ENCODE measurements at places on chromosomes 4 and X.

- no peak for DNase-seq
Observed at GRCh38 chr4:926538-926937, 5.6 kb downstream of the GAK start.

GRCh38 chr4:30828264-30828926 lies 108.2 kb downstream of the PCDH7 start:
- no peak for DNase-seq

DNA sequence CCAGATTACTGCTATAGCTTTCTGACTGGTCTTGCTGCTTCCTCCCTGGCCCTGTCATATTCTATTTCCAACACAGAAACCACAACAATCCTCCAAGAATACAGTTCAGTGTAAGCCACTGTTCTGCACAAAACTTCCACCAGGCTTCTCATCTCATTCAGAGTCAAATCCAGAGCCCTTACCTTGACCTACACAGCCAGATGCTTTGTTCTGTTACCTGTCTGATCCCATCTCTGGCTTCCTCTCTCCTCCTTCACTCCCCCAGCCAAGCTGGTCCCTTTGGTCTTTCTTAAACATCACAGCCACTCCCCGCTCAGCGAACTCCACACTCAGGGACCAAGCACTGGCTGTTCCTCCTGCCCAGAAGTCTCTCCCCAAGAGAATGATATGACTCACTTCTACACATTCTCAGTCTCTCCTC lies 84.8 kb upstream of the BMP2K start:
- peak; percentile 65 for DNase-seq

GRCh38 chrX:152876931-152877840 lies 20.7 kb upstream of the ZNF185 start:
- DNase-seq = no peak

DNA sequence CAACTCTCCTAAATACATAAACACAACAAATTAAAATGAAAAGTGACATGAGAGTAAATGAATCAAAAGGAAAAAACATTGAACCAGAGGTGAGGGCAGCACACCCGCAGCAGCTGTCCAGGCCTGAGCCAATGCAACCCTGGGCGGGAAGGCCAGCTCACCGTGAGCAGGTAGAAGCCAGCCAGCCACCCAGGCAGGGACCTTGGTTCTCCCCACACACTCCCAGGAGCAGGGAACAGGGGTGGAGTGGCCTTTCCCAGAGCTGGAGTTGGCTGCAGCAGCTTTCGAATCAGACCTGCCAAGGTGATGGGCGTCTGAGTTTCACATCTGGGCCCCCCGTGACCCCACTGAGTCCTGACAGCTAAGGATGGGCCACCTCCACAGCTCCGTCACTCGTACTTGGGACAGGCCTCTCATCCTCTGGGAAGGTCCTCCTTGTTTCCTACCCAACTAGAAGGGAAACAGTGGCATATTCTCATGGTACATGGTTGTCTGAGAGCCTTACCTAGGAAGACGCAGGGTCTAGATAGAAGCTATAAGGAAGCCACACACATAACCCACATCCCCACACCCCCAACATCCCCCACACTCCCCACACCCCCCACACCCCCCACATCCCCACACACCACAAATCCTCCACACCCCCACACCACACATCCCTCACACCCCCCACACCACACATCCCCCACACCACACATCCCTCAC lies 172.2 kb downstream of the DCLK2 start:
- DNase-seq = no peak

- no peak for DNase-seq
Observed at GRCh38 chr4:122334828-122335227, 44.0 kb upstream of the ADAD1 start.

GRCh38 chrX:149643496-149643895 lies 11.9 kb upstream of the TMEM185A start:
- no peak for DNase-seq

- DNase-seq = no peak
Observed at GRCh38 chrX:119688911-119689321, 4.1 kb downstream of the SEPTIN6 start.

DNA sequence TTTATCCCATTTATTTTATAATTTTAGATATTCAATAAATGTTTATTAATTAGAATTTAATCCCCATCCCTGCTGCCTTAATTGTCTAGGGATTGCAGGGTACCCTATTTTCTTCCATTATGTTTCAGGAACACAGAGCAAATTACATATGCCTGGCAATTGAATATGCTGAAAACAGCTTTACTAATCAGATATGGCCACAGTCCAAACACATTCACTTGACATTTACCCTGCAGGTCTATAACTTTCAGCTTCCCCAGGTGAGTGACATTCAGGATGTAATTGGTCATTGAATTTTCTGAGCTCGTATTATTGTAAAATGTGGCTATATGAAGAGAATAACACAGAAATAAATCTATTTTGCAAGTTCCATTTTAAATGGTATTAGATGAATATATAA lies 218.7 kb upstream of the NDST4 start:
- no peak for DNase-seq

DNA sequence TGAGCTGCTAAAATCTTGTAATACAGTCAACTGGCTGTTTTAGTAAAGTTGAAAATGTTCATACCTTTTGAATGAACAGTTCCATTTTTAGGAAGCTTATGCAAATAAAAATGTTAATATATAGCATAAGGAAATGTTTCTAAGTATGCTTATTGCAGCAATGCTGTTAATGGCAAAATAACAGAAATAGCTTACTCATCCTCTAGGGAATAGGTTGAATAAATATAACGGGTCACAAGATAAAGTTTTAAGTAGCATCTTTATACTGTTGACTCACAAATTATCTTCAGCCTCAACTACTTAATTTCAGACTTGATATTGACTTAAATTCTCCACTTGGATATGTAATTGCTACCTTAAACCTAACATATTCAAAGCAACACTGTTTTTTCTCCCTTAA lies 27.7 kb downstream of the HERC3 start:
- no peak for DNase-seq

DNA sequence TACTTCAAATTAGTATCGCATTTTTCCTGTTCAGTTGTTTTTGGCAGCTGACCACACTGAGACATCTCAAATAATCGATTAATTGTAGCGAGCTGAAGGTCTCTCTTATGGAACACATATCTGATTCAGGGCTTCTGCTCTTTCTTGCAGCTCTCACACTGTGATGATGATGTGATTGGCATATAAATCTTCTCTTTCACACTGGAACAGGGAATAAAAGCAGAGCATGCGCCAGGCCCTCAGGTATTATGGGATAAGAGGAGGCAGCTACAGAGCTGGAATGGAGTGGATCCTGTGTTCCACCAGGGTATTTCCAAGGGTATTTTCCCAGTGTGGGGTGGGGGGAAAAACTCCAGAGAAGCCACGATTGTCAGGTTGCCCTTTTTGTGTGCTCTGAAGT lies 265.4 kb upstream of the CASK start:
- no peak for DNase-seq

DNA sequence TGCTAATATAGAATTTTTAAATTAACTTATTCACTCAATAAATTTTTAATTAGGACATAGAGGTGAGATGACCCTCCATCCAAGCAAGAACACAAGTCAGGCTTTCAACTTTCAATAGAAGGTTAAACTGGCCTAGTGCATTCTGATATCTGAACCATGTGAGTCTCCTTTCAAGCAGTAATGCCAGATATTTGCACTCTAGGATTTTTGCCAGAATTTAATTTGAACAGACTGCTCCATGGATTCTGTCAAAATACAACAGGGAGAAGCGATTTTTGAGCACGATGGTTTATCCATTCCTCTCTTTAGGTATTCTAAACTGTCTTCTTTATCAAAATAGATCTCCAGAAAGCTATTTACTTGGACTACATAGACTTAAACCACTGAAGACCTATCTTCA lies 72.0 kb upstream of the DCLK2 start:
- no peak for DNase-seq

DNA sequence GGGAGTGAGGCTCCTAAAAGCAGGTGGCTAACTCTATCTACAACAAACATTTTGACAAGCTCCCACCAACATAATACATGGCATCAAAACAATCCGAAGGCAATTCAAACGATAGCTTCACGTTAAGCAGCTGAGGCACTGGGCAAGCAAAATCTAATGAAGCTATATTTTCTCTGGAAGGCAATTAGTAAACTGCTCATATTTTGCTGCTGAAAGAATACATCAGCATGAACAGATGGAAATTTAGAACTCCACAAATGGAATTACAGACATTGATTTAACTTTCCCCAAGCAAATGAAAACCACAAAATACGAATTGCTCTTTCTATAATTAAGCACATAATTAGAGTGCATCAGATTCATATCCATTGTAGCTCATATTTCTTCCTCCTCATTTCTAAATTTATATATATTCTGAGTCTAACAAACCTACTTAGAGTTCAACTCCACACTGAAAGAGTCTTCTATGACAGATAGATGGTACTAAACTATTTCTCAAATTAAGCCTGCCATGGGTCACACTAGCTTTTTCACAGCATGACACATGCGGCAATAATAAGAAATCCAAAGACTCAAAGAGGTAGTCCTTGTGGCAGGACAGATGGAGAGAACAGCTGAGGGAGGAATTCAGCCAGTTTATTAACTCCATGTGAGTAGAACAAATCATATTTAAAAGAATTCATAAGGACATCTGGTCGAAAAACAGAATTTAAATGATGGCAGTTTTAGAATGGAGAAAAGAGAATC lies 305.4 kb downstream of the MAPK10 start:
- DNase-seq = no peak

DNA sequence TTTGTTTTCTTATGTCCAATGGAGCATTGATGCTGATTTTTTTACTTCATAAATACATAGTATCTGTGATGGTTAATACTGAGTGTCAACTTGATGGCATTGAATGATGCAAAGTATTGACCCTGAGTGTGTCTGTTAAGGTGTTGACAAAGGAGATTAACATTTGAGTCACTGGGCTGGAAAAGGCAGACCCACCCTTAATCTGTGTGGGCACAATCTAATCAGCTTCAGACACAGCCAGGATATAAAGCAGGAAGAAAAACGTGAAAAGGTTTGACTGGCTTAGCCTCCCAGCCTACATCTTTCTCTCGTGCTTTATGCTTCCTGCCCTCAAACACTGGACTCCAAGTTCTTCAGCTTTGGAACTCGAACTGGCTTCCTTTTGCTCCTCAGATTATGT lies 230.6 kb upstream of the SPRY1 start:
- no peak for DNase-seq

DNA sequence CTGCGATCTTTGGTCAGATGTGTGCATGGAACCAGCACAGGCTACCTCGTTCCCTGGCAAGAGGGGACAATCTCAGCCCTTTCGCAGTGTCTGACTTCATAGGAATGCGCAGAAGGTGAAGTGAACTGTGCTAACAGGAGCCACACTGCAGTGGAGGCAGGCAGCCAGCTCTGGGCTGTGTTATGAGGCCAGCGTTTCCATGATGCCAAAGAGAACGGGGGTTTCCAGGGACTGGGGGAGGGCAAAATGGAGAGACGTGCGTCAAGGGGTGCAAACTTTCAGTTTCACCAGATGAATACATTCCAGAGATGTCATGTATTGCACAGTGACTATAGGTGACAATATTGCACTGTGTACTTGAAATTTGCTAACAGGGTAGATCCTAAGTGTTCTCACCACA lies 30.4 kb downstream of the CLDN34 start:
- DNase-seq = no peak

DNA sequence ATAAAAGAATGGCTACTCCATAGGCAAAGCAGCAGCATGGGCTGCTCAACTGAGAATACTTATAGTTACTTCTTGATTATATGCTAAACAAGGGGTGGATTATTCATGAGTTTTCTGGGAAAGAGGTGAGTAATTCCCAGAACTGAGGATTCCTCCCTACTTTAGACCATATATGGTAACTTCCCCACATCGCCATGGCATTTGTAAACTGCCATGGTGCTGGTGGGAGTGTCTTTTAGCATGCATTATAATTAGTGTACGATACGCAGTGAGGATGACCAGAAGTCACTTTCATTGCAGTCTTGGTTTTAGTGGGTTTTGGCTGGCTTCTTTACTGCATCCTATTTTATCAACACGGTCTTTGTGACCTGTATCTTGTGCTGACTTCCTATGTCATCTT lies 141.5 kb downstream of the MAGEB17 start:
- DNase-seq = no peak

- no peak for DNase-seq
Observed at GRCh38 chr4:125735102-125735501, 420.3 kb downstream of the FAT4 start.

GRCh38 chrX:152915541-152916241 lies 17.8 kb downstream of the ZNF185 start:
- DNase-seq = peak; percentile 66

All from Kasumi-1 (cell line).